ENCODE measurements at places on chromosomes 12 and 14.

DNA sequence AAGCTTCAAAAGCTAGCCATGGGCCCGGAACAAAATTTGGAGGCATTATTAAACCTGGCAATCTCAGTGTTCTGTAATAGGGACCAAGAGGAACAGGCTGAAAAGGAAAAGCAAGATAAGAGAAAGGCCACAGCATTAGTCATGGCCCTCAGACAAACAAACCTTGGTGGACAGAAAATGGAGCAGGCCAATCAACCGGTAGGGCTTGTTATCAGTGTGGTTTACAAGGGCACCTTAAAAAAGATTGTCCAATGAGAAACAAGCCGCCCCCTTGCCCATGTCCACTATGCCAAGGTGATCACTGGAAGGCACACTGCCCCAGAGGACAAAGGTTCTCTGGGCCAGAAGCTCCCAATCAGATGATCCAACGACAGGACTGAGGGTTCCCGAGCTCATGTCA is 653.9 kb upstream of the TMEM132C start:
- DNase-seq = no peak

DNA sequence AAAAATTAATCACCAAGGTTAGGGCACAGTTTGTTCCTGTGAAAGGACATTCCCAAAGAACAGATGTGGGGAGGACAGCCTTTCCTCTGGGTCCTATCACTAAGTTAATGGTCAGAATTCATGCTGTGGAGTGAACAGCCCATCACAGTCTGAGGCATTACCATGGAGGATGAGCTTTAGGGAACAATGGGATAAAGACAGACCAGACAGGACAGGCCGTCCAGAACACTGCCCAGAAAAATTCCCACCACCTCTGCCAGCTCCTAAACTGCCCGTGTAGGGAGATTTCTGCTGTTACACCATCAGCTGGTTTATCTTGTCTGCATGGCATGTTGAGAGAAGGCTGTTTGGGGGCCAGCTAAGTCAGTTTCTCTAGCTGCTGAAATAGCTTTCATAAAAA is 49.6 kb upstream of the IFNG-AS1 start:
- no peak for DNase-seq

DNA sequence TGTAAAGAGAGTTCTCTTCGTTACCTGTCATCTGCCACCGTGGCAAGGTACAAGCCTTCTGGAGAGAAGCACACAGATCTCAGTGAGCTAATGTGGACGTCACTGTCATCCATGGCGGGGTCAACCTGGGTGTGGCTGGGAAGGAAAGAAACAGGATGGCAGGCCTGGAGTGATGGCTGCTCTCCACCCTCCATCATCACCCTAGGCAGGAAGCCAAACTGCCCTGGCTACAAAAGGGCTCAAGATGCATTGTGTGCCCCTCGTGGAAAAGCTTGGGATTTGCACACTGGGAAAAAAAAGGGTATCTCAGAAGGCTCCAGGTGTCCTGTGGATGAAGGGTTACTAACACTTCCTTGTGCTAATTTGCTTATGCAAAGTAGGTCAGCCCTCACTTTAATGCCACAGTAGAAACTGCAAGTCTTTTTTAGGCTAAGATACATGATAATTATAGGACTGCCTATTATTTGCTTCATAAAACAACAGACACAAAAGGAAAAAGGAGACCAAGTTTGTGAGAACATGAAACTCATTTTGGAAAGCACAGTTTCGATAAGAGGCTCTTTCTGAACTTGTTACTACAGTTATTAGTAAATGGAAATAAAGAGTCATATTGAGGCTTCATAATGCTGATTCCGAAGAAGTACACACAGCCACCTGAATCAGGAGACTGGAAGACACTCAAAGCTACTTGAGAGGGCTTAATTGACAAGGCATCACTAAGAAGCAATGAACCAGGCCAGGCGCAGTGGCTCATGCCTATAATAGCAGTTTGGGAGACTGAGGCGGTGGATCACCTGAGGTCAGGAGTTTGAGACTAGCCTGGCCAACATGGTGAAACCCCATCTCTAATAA is 18.9 kb downstream of the RFC5 start:
- no peak for DNase-seq

DNA sequence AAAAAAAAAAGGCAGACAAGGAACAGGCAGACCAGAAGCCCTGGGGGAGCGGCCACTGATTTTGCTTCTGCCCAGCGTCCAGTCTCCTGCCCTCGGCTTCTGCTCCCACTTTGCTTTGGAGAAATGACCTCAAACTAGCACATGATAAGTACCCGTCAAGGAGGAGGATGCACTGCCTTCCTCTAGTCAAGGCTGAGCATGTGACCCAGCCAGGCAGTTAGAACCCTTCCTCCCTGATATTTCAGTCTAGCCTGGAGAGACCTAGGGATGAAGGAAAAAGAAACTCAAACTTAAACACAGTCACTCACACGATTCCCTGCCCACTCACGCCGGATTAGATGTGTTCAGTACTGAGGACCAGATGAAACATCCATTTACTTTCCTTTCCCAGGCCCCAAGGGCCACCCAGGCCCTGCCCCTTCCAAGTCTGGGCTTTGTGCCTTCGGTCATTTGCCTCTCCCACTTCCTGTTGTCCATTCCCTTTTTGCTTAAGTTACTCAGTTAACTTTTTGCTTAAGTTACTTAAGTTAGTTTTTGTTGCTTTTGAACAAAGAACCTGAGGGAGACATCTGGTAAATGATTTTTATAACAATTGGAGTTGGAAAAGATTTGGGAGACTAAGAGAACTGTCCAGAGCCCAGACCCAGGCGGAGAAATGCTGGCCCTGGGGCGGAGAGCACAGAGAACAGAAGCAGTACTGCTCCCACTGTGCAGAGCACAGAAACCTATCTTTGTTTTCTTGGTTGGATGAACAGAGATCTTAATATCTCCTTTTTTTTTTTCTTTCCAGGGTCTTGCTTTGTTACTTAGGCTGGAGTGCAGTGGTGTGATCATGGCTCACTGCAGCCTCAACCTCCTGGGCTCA is 23.0 kb upstream of the TTC7B start:
- DNase-seq = no peak

DNA sequence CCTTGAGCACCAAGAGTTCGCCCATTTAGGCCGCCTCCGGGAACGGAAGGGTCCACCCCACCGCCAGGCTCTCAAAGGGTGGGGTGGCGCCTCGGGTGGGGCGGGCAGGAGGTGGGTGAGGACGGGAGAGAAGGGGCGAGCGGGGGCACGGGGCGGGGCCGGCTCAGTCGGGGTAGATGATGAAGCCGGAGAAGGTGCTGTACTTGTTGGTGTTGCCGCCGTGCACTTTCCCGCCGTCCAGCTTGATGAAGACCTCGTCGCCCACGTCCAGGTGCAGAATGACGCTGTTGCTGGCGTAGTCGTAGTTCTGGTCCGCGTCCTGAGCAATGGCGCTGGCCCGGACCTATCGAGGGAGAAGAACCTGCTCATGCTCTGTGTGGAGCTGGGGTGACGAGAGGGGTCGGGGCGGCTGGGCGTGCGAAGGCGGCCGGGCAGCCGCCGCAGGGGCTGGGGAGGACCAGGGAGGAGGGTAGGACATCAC is 4.1 kb downstream of the C1QL4 start:
- DNase-seq = no peak

- no peak for DNase-seq
Measured at GRCh38 chr12:132404951-132405741, 75.8 kb upstream of the GALNT9 start.

GRCh38 chr12:92444763-92445162 is 258.0 kb upstream of the PLEKHG7 start:
- DNase-seq = no peak

- peak; percentile 57 for DNase-seq
Measured at GRCh38 chr12:11763760-11764520, 114.5 kb downstream of the ETV6 start.

GRCh38 chr14:36212577-36212976 is 36.1 kb upstream of the PTCSC3 start:
- DNase-seq = no peak

DNA sequence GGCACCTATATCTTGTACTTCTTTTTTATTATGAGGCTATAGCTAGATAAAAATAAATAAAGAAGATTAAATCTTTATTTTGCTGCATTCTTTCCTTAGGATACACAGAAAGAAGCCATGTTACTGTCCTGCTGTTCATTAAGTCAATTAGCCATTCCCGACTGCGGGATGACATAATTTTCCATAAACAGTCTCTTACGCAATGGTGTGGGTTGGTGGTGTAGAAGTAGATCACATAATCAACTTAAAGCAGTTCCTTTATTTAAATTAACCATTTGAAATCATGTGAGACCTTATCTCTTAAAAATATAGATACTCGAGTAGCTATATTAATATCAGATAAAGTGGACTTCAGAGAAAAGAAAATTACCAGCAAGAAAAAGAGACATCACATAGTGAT is 40.2 kb downstream of the TAOK3 start:
- no peak for DNase-seq

- no peak for DNase-seq
Measured at GRCh38 chr12:30106204-30106965, 322.6 kb upstream of the TMTC1 start.

DNA sequence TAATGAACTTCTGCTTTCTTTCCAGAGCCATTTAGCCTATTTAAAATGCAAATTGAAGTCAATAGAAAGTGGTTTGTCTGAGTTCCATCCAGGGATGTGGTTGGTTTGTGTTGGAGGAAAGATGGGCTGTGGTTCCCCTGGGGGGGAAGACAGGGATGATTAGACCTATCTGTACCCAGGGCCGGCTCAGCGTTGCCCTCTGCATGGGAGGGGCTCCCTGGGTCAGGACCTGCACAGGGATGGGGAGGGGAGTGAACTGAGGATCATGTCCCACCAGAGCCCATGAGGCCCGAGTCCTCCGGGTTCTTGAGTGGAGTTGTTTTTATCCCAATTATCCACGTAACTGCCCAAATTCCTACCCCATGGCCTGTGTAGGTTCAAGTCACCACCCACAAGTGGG is 76.9 kb upstream of the SFSWAP start:
- no peak for DNase-seq

GRCh38 chr14:71319666-71320065 is 412.4 kb downstream of the PCNX1 start:
- no peak for DNase-seq

- no peak for DNase-seq
Measured at GRCh38 chr12:131100031-131100674, 146.4 kb downstream of the ADGRD1 start.

GRCh38 chr14:72970824-72971434 is 44.7 kb downstream of the DCAF4 start:
- DNase-seq = no peak

DNA sequence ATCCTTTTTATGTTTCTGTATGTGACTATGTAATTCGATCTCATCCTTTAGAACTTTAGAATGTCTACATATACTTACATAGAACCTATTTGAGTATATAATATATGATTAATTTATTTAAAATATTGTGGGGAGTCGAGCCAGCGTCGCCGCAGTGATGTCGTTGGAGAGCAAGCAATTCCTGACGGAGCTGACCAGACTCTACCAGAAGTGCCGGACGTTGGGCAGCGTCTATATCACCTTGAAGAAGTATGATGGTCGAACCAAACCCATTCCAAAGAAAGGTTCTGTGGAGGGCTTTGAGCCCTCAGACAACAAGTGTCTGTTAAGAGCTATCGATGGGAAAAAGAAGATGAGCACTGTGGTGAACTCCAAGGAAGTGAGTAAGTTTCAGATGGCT is 6.4 kb upstream of the CD27 start:
- no peak for DNase-seq

DNA sequence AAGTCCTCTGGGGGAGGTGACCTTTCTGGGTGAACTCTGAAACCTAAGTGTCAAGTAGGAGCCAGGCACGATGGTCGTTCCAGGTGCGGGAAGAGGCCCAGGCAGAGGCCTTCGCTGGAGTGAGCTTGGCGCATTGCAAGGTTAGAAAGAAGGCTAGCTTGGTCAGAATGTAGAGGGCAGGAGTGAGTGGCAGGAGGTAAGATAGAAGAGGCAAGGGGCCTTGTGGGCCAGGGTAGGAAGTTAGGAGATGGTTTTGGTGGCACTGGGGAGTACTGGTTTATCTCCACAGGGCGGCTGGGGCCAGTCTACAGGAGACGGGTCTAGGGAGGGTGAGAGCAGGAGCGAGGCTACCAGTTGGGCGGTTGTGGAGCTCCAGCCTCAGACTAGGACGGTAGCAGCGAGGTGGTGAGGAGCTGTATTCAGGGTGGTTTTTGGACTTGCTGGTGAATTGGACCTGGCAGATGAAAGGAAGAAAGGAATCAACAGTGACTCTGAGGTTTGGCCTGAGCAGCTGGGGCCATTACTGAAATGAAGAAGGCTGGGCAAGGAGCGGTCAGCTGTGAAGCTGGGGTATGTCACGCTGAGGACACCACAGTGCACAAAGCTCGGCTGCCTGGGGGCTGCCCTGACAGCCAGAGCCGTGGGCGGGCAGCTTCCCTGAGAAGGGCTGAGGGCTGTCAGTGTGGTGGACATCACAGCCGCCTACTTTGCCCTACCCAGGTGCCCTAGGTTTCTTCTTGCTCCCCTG is 9.0 kb downstream of the MLXIP start:
- peak; percentile 31 for DNase-seq

DNA sequence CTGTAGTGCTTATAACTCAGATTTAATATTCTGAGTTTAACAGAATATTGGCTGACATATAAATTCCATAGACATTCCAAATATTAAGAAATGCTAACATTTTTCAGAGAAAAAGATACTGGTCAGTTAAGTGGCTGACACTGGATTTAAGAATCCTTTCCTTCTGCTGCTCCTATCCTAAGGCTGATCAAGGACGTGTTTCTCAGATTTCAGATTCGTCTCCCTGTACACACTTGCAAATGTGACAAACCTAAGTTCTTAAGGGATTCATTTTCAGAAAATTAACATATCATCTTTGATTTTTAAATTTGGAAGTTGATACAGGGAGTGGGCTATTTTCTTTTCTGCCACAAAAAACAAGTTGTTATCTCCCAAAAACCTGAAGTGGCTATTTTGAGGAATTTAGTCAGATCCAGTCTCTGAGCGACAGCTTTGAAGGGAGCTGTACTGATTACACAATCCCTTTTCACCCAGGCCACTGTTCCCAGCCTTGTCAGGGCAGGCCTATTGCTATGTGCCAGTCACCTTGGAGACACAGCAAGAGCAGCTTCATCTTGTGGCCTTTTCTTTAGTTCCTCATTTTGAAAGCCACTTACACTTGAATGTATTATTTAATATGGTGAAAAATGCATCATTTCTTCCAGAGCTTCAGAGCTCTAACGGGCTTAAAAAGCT is 370.6 kb downstream of the KCNH5 start:
- DNase-seq = no peak

DNA sequence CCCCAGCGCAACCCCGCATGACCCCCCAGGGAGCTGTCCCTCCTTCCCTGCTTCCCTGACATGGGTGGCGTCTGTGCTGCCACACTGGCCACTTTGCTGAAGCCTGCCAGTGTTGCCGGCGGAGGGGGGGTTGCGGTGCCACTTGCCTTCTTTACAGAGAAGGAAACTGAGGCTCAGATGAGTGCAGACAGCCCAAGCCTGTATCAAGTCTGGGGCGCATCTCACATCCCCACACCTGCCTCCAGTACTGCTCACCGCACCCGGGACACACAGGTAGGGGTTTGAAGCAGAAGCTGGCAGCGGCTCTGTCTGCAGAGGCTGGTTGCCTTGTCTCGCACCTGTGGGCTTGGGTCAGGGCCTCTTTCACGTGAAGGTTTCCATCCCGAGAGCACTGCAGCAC is 104.7 kb upstream of the RTL1 start:
- no peak for DNase-seq

- no peak for DNase-seq
Measured at GRCh38 chr12:18165889-18166288, 75.9 kb upstream of the RERGL start.

Measured in RCC 7860 (cell line).